ENCODE measurements at places on chromosomes 12 and 14. TPM values are rescaled to one million over a fixed set of nuclear protein-coding genes. Genes with fewer than 3 reads are reported as not detected.

DNA sequence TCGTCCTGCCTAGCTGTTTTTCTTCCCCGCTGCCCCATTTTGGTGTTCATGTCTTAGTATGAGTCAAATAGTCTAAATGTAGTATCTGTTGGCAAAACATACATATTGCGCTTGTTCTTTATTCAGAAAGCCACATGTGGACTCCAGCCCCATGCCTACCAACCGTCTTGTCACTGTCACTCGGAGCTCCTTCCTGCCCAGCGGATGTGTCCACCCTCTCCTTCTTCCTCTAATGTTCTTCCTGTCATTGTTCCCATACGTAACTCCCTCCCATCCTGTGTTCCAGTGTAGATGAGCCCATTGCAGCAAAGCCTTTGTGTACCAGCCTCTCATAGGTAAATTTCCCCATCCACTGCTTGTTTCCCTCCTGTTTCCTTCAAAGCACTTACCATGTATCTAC lies 120.5 kb downstream of the TMX1 start:
- no peaks in the 10 kb centered on the region for H3K27me3 ChIP-seq
- H3K36me3 ChIP-seq = no peaks in the 10 kb centered on the region
- H3K4me3 ChIP-seq = no peak overlapping the region
- DNase-seq = no peak

- no peak for DNase-seq
- peaks cover 4% of the 10 kb centered on the region for H3K36me3 ChIP-seq
- H3K4me1 ChIP-seq = no peaks in the 10 kb centered on the region
- no peaks in the 10 kb centered on the region for H3K27me3 ChIP-seq
These were observed 13.2 kb upstream of the RXYLT1 start for GRCh38 chr12:63766498-63766897.

DNA sequence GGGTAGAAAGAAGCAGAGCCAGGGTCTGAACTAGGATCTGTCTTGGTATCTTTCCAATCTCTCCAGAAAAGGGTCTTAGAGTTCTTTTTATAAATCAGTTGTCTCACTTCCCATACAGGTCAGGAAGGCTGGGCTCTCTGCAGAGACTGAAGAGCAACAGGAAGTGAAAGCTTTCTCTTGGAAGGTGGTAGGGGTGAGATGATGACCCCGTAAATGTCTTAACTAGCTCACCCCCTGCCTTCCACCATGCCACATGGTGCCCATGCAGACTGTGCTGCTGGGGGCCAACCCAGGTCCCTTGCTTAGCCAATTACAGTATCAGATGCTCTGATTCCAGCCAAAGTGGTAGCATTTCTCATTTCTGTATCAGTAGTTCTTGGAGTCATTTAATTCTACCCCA lies 17.6 kb upstream of the RASSF8 start:
- no peak overlapping the region for H3K4me3 ChIP-seq
- H3K36me3 ChIP-seq = no peaks in the 10 kb centered on the region
- peaks cover 17% of the 10 kb centered on the region for H3K4me1 ChIP-seq
- no peak overlapping the region for H3K27ac ChIP-seq
- no peaks in the 10 kb centered on the region for H3K27me3 ChIP-seq
- DNase-seq = no peak

DNA sequence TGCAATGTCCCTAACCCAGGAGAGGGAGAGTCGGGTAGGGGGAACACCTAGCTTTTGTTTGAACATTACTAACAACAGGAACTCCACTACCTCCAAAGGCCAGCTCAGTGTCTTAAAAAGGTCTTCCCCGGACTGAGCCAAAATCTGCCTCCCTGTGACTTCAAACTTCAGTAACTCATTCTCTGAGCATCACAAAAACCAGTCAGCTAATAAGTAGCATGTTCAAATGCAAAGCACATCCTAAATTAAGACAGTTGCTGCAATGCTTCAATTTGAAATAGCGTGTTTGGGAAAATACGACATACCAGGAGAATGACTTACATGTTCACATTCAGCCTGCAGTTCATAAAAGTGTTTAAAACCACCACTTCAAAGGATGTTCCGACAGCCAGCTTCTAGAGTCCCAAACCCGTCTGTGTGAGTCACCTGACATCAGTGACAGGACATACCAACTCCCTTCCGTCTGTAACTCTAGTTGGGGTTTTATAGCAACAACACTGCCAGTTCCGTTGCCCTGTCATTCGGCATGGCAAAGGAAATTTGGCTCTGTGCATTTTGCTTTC lies 13.0 kb downstream of the ZFP36L1 start:
- DNase-seq = no peak
- no peak overlapping the region for H3K27ac ChIP-seq
- no peaks in the 10 kb centered on the region for H3K36me3 ChIP-seq
- no peak overlapping the region for H3K4me3 ChIP-seq
- no peaks in the 10 kb centered on the region for H3K4me1 ChIP-seq

- H3K4me3 ChIP-seq = no peak overlapping the region
- no peaks in the 10 kb centered on the region for H3K4me1 ChIP-seq
- H3K27ac ChIP-seq = no peak overlapping the region
- no peaks in the 10 kb centered on the region for H3K36me3 ChIP-seq
- no peaks in the 10 kb centered on the region for H3K27me3 ChIP-seq
These were observed 148.4 kb downstream of the ALG10B start for GRCh38 chr12:38465020-38465419.

DNA sequence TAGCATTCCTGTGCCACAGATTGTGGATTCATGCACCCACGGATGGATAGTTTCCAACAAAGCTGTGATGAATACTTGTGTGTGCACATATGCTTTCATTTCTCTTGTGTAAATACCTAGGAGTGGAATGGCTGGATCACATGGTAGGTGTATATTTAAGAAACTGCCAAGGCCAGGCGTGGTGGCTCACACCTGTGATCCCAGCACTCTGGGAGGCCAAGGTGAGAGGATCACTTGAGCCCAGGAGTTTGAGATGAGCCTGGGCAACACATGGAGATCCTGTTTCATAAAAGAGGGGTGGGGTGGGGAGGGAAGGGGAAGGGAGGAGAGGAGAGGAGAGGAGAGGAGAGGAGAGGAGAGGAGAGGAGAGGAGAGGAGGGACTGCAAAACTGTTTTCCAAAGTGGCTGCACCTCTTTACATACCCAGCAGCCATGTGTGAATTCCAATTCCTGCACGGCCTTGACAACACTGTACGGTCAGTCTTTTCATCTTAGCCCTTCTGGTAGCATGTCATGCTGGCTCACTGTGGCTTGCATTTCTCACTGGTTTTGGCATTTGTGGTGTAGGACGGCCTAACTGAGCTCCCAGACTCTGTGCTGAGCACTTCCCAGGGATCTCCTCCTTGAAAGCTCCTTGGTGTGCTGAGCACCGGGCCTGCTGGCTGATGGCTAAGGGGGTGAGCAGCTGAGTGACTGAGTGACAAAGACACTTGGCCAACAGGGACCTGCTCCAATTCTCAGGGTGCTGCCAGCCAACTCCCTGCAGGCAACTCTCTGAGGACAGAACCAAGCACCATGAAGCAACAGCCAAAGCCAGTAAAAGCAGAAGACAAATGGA lies 27.9 kb downstream of the SYNE3 start:
- no peaks in the 10 kb centered on the region for H3K36me3 ChIP-seq
- H3K4me1 ChIP-seq = no peaks in the 10 kb centered on the region
- no peak overlapping the region for H3K27ac ChIP-seq

DNA sequence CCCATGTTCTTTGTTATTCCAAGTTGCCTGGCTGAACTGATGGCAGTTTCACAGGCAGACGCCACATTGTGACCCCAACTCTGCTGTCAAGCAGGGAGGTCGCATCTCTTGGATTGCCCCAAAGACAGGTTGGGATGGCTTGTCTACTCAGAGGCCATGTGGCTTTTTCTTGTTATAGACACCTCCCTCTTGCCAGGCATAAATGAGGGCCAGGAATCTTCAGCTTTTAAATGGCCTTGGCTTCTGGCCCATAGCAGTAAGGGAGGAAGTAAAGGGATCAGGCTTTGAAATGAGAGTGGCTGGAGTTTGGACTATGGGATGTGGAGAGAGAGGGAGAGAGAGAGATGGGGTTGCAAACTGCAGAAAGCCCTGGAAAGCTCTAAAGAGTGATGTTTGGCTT lies 215.0 kb downstream of the TBX5 start:
- no peak overlapping the region for H3K27ac ChIP-seq
- no peak overlapping the region for H3K4me3 ChIP-seq
- peaks cover 21% of the 10 kb centered on the region for H3K4me1 ChIP-seq
- no peaks in the 10 kb centered on the region for H3K36me3 ChIP-seq
- H3K27me3 ChIP-seq = no peaks in the 10 kb centered on the region
- no peak for DNase-seq

DNA sequence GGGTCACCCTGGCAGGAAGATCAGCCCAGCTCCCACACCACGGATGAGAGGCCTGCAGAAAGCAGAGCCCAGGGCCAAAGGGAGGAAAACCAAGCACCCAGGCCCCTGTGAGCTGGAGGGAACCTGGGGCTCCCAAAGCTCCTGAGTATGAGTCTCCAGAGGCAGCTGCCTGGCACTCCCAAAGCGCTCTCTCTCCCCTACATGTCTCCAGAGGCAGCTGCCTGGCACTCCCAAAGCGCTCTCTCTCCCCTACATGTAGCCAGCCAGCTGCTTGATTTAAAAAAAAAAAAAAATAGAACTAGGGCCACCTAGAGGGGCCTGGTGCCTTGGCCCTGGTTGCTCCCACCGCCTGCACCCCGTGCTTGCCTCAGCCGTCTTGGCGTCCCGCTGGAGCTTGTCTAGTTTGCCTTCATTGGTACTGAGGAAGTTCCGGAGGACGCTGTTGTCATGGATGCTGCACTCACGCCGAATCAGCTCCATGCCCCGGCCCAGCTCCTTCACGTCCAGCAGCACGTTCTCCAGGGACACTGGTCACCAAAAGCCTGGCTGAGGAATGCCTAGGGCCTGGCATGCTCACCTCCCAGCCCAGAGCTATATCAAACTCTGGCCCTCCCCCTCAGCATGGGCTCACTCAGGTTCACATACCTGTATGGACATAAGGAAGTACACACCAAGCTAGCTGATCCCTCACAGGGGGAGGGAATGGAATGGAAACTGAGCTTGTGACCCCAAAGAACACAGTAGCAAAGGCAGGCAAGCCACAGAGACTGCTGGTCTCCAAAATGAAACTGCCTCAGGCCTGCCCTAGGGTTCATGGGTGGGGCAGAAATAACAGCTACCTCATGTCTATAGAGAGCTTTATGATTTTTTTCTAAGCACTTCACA lies 24.7 kb downstream of the PRPF40B start:
- no peak overlapping the region for H3K27ac ChIP-seq
- H3K36me3 ChIP-seq = peaks cover 11% of the 10 kb centered on the region
- H3K27me3 ChIP-seq = no peaks in the 10 kb centered on the region
- no peaks in the 10 kb centered on the region for H3K4me1 ChIP-seq

DNA sequence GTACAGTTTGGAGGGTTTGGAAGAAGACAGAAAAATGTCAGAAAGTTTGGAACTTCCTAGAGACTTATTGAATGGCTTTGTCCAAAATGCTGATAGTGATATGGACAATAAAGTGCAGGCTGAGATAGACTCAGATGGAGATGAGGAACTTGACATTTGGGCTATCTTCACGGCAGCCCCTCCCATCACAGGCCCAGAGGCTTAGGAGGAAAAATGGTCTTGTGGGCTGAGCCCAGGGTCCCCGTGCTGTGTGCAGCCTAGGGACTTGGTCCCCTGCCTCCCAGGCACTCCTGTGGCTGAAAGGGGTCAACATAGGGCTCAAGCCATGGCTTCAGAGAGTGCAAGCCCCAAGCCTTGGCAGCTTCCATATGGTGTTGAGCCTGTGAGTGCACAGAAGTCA lies 79.0 kb downstream of the CMAS start:
- H3K27ac ChIP-seq = no peak overlapping the region
- no peaks in the 10 kb centered on the region for H3K27me3 ChIP-seq
- H3K36me3 ChIP-seq = no peaks in the 10 kb centered on the region

- peaks cover 20% of the 10 kb centered on the region for H3K4me1 ChIP-seq
- no peak overlapping the region for H3K27ac ChIP-seq
- no peak overlapping the region for H3K4me3 ChIP-seq
- DNase-seq = no peak
These were observed 45.3 kb downstream of the SPRING1 start for GRCh38 chr12:116692605-116693004.

DNA sequence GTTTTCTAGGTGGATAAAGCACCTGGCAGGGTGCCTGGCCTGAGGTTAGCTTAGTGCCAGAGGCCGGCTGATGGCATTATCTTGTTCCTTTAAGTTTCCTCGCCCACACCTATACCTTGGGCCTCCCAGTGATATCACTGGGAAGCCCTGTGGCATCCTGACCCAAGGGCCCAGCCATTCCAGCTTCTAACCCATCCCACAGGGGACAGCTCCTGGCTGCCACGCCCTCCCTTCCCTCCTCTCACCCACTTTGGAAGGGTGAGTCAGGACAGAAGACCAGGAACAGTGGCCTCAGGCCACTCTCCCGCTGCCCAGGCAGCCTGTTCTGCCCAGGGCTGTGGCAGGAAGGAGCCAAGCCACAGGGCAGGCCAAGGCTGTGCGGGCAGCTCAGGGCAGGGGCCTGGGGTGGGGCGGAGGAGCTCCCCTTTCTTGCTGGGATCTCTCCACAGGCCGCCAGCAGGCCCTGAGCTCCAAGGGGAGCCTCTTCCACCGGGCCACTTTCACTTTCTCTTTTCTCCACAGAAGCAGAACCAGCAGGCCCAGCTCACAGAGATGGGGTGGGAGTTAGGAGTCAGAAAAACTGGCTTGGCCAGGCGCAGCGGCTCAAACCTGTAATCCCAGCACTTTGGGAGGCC lies 75.1 kb downstream of the IRF2BPL start:
- no peak overlapping the region for H3K27ac ChIP-seq
- H3K27me3 ChIP-seq = no peaks in the 10 kb centered on the region
- peaks cover 49% of the 10 kb centered on the region for H3K4me1 ChIP-seq
- DNase-seq = peak; percentile 43
- no peaks in the 10 kb centered on the region for H3K36me3 ChIP-seq
- H3K4me3 ChIP-seq = no peak overlapping the region

GRCh38 chr14:20792556-20792955 lies 10.1 kb downstream of the RNASE1 start:
- no peaks in the 10 kb centered on the region for H3K36me3 ChIP-seq
- no peak for DNase-seq
- no peak overlapping the region for H3K4me3 ChIP-seq
- H3K27ac ChIP-seq = no peak overlapping the region

DCN gene
- not detected for total RNA-seq

CRIP1 gene
- 7.7 TPM for total RNA-seq
